ENCODE measurements at places on chromosomes 5 and 9.
A peak's percentile ranks its signal among the peaks of the same experiment; 100 is the strongest.

DNA sequence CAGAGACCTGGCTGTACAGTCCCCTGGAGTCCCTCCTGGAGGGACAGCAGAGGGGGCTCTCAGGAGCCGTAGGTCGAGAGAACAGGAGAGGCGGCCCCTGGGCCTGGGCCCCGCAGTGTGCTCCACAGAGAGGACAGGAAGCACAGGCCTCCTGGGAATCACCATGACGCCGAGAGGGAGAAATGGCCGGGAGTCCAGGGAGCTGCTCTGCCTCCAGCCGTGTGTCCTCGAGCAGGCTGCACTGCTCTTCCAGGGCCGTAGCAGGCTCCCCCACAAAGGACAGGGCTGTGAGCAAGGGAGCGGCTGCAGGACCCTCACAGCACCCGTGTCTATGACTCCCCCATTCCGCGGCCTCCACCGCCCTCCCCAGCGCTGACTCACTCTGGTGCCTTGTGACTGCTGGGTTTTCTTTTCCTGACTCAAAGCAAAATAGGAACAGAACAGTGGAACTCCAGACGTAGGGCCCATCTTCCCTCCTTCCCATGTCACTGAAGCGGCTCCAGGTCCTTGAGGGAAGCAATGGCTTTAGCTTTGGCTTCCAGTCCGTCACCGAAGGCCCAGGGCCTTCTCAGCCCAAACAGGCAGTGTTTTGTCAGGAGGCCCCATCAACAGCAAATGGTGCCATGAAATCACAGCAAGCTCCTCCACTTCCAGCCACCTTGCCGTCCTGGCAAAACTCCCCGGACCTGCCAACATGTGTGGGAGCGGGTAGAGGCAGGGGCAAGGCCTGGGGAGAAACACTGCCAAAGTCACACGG lies 114.2 kb downstream of the LHFPL2 start:
- no peak for DNase-seq

GRCh38 chr5:173320259-173320658 lies 8.0 kb downstream of the STC2 start:
- no peak for DNase-seq

DNA sequence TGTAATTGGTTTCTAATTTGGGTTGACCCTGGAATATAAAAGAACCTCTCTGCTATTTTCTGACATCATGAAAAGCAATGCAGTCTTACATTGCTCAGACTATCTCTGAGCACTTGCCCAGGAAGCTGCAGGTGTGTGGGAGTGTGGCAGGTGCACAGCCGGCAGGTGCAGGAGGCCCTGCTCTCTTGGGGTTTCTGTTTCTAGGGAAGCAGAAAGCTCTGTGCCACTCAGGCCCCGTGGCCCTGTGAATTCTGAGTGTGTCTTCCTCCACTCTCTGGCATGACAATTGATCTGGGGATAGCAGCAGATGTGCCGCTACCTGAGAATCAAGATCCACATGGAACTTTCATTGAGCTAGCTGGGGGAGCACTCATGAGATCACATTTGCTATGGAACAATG lies 45.7 kb upstream of the IRX2 start:
- DNase-seq, result no peak

GRCh38 chr9:19408316-19408692 lies 505 bp upstream of the ACER2 start:
- DNase-seq, result no peak

GRCh38 chr5:173941758-173942401 lies 47.1 kb upstream of the C5orf47 start:
- DNase-seq, result no peak

- DNase-seq, result peak; percentile 27
These were observed 20.6 kb downstream of the DYNC2I2 start for GRCh38 chr9:128636024-128636390.

DNA sequence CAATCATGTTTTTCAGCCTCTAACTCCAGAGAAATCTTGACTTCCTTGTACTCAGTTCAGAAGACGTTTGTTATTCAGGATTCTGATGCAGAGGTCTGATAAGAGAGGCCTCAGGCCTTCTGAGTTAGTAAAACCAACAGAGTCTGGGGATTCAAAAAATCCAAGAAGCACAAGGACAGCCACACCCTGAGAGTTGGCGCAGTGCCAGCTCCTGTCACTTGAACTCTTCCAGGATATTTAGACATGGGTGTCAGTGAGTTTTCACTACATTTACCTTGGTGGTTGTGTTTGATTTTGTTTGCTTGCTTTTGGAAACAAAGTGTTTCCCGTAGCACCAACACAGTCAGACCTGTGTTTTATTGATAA lies 41.6 kb upstream of the PDE8B start:
- DNase-seq, result peak; percentile 37

DNA sequence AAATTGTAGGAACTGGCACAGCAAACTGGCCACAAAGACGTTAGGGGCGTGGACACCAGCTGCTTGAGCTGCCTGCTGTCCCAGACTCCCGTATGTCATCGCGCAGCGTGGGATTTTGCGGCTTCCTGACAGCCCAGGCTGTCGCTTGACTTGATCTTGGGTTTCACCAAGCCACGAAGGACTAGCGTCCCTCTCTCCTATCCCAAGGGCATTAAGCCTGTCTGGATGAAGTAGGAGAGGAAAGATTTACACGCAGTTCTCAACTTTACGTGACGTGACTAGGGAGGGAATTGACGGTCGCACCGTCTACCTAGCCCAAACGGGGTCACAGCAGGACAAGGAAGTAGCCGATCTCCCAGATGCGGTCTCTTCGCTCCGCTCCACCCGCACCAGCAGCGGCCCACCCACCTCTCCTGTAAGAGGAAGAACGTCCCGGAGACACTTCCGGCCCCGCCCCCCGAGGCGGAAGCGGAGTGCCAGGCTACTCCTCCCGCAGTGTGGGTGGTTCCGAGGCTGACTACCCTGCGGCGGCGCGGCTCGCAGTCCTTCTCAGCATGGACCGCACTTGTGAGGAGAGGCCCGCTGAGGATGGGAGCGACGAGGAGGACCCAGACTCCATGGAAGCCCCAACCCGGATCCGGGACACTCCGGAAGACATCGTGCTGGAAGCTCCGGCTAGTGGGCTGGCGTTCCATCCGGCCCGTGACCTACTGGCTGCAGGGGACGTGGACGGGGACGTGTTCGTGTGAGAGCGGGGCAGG lies at the start of gene WDR55:
Gene WDR55 (plus strand): TSS at position 546 of the 761 bp plus-strand sequence. CDS start 9 bp downstream, at position 555.
- peak; percentile 96 for DNase-seq

- no peak for DNase-seq
These were observed 351.7 kb downstream of the ZNF608 start for GRCh38 chr5:124394700-124395245.

GRCh38 chr5:134503088-134503936 lies 22.2 kb upstream of the JADE2 start:
- no peak for DNase-seq

DNA sequence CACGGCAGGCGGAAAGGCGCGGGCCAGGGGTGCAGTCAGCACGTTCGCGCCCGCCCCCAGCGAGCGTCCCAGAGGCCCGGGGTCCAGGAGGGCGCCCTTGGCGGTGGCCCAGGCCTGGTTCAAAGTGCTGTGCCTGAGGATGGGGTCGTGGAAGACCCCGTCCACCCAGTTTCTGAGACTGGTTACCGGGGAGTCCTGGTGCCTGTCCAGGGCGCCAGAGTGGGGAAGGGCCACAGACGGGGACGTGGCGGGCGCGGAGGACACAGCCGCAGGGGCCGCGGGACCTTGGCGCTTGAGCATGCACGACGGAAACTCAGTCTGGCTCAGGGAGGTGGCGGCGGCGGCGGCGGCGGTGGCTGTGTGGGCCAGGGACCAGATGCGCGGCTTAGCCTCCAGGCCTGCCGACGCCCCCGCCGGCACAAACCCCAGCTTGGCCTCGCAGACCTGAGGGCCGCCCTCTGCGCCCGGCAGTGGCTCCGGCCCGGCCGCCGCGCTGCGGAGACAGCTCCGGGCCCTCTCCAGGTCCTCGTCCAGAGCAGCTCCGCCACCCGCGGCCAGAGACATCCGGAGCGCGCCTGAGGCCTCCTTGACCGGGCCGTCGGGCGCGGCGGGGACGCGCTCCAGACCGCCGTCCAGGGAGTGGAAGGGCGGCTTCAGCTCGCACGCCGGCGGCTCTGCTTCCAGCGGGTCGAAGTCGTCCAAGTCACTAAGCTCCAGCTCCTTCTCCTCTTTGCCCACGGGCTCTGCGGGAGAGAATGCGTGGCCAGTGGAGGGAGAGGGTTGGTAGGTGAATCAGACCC lies 4.5 kb downstream of the IRX4 start:
- no peak for DNase-seq

- peak; percentile 4 for DNase-seq
These were observed at the start of gene ACOT12 for GRCh38 chr5:81393783-81394718. TSS of gene ACOT12 (minus strand) at chr5:81394134. CDS start at chr5:81394114, 20 bp downstream.

DNA sequence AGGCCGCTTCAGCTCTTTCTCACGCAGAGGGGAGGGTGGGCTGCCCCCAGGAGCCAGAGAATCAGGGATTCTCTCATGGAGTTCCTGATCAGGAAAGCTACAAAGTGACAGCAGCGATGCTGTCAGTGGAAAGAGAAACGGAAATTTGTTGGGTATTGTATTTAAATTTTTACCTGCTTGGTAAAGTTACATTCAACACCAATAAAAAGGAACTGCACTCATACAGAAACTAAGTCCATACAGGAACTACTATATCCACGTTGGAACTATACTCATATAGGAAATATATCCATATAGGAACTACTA lies 325.5 kb upstream of the IRX4 start:
- no peak for DNase-seq

DNA sequence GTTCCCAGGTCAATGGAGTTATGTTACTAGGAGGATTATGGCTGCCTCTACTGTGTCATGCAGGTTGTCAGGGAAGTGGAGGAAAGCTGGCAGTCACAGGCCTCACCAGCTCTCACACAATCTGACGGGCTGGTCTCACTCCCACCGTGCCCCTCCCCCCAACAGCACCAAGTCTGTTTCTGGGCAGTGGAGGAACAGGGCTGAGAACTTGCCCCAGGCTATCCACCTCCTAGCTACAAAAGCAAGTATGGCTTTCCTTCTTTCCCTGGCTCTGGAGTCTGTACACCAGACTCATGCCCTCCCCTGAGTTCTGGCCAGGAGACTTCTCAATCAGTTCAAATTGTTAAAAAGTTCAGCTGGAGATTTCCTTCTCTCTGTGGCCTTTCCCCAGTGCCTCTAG lies 25.7 kb upstream of the RIOK2 start:
- no peak for DNase-seq

DNA sequence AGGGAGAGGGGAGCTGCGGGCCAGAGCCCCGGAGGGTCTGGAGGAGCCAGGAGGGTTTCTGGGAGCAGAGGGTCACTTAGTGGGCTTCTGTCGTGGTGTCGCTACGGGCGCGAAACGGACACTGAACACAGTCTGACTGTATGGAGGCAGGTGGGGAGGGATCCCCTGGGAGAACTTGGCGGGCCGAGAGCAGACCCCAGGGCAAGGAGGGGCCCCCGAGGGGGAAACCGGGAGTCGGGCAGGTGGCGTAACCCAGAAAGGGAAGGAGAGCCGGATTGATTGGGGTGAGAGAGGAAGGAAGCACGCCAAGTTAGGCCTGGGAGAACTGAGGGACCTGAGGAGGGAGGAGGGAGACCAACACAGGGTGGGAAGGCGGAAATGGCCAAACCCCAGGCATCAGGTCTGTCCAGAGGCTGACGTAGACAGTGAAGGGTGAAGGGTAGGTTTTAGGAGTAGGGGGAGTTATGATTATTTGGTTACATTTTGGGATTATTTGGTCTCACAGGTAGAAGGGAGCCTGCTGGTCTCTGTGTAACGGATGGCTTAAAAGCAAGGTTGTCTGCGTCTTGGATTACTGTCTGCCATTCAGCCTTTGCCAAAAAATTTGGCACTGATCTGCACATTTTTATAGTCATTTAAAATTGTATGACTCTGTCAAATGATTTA lies 3.3 kb upstream of the MSMP start:
- DNase-seq, result peak; percentile 66

GRCh38 chr5:169945831-169946261 lies 34.4 kb downstream of the INSYN2B start:
- DNase-seq, result no peak

GRCh38 chr5:83026516-83026915 lies 50.7 kb downstream of the TMEM167A start:
- no peak for DNase-seq

- peak; percentile 5 for DNase-seq
These were observed 164.2 kb upstream of the PUM3 start for GRCh38 chr9:3008091-3008490.

- peak; percentile 68 for DNase-seq
These were observed 1.9 kb downstream of the SPRY4 start for GRCh38 chr5:142322747-142323479.

DNA sequence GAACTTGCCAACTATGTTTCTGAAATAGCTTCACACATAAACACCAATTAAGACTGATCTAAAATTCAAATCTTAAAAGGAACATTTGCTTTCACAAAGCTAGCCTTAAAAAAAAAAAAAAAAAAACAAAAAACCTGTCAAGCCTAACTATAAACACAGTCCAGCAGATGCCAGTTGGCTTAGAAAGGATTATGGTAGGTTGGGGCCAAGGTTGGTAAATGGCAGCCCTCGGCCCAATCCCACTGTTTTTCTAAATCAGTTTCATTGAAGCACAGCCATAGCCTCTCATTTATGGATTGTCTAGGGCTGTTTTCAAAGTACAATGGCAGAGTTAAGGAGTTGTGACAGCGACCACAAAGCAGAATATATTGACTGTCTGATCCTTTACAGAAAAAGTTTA lies 75.7 kb upstream of the FRRS1L start:
- DNase-seq, result peak; percentile 84

GRCh38 chr9:108960331-108960730 lies 26.1 kb downstream of the ABITRAM start:
- no peak for DNase-seq

DNA sequence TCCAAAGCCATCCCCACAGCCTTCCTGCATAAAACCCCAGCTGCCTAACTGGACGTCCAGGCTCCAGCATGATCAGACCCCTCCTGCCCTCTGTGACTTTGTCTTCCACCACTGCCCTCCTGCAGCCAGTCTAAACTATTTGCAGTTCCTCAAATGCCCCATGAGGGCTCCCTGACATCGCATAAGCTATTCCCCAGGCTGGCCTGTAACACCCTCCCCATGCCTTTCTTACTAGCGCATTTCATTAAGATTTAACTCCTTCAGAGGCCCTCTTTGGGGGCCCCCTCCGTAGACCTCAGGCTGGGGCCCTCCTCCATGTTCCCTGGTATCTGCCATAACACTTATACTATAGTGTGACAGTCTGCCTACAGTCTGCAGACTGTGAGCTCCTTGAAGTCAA lies 15.5 kb upstream of the SMIM23 start:
- DNase-seq, result no peak

Data from NCI-H82 (cell line).